PC-3 (cell line): ENCODE measurements at places on chromosomes 12 and 14.

GRCh38 chr12:126506426-126507182 lies 1441.4 kb downstream of the AACS start:
- no peak for DNase-seq
- no peak overlapping the region for H3K27ac ChIP-seq
- H3K4me3 ChIP-seq: no peak overlapping the region
- H3K27me3 ChIP-seq: no peaks in the 10 kb centered on the region
- H3K36me3 ChIP-seq: no peaks in the 10 kb centered on the region
- H3K4me1 ChIP-seq: no peaks in the 10 kb centered on the region

GRCh38 chr12:121536899-121537813 lies 43.7 kb downstream of the KDM2B start:
- no peaks in the 10 kb centered on the region for H3K27me3 ChIP-seq
- H3K4me3 ChIP-seq: peak overlapping the region; percentile 89
- no peak overlapping the region for H3K27ac ChIP-seq
- peaks cover 4% of the 10 kb centered on the region for H3K36me3 ChIP-seq

DNA sequence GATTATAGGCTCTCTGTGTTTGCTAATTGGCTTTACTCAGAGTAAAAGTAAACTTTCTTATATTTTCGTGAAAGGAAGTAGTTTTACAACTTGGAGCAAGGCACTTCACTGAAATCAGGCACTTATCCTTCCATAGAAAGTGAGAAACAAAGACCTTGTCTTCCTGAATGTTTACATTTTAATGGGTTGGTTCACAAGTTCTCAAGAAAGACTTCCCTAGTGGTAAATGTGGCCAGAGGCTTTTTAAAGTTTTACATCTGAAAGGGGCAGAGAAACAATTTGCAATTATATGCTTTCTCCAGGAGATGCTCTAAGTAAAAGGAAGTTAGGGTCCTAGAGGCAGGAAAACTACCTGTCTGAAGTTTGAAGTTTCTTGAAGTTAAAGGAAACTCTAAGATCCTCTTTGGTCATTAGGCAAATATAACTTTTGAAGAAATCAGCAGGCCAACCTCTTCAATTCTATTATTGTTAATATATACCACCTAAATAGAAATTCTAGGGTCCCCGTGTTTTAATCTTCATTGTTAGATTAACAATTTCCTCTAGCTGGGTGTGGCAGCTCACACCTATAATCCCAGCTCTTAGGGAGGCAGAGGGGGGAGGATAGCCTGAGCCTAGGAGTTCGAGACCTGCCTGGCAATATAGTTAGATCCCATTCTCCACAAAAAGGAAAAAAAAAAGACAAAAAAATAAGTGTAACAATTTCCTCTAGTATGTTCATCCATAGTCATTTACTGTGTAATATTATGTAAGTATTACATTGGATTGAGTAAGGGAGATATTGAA lies 644.9 kb upstream of the FOXG1 start:
- no peaks in the 10 kb centered on the region for H3K27me3 ChIP-seq
- H3K4me1 ChIP-seq: no peaks in the 10 kb centered on the region
- H3K27ac ChIP-seq: no peak overlapping the region
- no peak overlapping the region for H3K4me3 ChIP-seq

- H3K27me3 ChIP-seq: no peaks in the 10 kb centered on the region
- peaks cover 42% of the 10 kb centered on the region for H3K36me3 ChIP-seq
- H3K4me1 ChIP-seq: no peaks in the 10 kb centered on the region
- DNase-seq: no peak
These were observed 5.6 kb upstream of the KANSL2 start for GRCh38 chr12:48687592-48687991.

DNA sequence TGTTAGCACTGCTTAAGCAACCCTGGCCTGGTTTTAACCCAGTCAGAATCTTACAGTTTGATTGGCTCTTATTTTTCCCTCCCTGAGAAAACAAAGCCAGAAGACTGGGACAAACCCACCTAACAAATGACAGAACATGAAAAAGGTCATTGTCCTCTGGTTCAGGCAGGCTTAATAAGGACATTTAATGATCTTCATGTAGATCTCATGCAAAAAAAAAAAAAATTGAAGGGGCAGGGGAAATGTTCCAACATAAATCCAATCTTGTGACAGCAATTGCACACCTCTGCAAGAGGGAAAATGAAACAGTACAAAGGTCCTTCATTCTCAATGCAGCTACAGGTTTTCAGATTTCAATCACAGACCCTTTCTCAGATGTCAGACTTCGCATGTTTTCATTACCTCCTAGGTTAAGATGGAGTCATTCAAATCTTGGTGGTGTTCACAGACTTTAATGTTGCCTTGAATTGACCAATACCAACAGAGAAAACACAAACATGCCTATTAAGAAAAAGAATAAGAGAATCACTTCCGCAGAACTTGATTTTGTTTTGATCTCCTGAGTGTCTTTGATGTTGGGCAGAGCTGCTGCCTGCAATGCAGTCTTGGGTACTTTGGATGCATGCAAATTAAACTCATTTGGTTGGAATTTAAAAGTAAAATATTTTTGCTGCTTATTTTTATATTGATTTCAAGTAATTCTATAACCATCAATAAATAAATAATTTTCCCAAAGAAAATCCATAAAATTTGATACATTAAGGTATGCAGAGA lies 359.0 kb downstream of the BTG1 start:
- H3K36me3 ChIP-seq: no peaks in the 10 kb centered on the region
- no peak overlapping the region for H3K4me3 ChIP-seq
- no peak overlapping the region for H3K27ac ChIP-seq
- no peaks in the 10 kb centered on the region for H3K4me1 ChIP-seq
- no peak for DNase-seq
- H3K27me3 ChIP-seq: no peaks in the 10 kb centered on the region

DNA sequence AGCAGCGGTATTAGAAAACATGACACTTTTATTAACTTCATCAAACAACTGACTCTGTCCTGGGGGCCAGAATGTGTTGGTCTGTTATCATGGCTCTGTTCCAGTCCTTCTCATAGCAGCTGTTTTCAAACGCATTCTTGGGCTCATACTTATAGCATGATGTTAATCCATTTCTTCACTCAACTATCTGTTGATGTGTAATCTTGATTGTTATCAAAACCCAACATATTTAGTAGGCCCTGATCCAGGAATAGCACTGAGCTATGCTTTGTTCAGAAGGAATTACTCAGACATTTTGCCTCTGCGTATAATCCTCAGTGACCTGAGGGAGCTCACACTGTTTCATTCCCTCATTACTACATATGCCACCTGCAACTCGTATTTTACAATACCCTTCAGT lies 315.9 kb downstream of the BMP4 start:
- H3K4me3 ChIP-seq: no peak overlapping the region
- no peaks in the 10 kb centered on the region for H3K36me3 ChIP-seq
- no peaks in the 10 kb centered on the region for H3K4me1 ChIP-seq

DNA sequence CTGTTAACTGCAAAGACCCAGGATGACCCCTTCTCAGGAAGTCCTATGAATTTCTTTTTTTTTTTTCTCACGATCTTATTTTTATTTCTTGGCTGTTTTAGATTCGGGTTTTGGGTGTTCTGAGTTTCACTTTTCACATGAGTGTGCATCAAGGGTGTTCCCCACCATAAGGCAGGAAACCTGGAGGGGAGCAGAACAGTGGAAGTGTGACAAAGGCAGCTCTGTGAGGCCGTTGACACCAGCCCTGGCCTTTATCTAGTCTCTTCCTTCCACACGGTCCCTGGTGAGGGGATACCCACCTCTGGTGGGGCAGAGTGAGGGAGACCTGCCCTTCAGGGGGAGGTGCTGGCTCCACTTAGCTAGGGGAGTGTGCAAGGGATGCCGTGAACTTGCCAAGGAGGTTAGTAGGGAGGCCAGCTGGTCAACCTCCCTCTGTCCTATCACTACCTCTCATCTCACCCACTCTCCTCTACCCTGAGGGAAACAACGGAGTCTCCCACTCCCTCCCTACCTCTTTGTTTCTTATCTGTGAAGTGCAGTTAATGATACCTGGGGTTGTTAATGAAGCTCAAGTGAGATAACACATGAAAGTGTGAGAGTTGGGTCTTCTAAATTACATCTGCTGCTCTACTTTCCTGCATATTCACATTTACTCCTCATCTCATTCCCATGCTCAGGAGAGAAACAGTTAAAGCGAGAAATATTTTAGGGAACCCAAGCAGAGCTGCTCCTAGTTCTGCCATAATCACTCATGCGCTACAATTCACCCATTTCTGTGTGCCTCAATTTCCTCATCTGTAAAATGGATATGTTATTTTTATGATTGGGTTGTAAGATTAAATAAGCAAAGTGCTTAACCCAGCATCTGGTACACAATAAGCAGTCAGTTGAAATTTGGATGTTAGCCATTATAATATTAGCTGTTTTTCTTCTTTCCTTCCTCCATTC lies 4.4 kb upstream of the GALNT6 start:
- H3K4me1 ChIP-seq: peaks cover 40% of the 10 kb centered on the region
- peak overlapping the region; percentile 90 for H3K27ac ChIP-seq
- H3K27me3 ChIP-seq: no peaks in the 10 kb centered on the region
- no peak for DNase-seq
- no peak overlapping the region for H3K4me3 ChIP-seq
- H3K36me3 ChIP-seq: no peaks in the 10 kb centered on the region
